ENCODE measurements at places on chromosomes 1 and 21.

DNA sequence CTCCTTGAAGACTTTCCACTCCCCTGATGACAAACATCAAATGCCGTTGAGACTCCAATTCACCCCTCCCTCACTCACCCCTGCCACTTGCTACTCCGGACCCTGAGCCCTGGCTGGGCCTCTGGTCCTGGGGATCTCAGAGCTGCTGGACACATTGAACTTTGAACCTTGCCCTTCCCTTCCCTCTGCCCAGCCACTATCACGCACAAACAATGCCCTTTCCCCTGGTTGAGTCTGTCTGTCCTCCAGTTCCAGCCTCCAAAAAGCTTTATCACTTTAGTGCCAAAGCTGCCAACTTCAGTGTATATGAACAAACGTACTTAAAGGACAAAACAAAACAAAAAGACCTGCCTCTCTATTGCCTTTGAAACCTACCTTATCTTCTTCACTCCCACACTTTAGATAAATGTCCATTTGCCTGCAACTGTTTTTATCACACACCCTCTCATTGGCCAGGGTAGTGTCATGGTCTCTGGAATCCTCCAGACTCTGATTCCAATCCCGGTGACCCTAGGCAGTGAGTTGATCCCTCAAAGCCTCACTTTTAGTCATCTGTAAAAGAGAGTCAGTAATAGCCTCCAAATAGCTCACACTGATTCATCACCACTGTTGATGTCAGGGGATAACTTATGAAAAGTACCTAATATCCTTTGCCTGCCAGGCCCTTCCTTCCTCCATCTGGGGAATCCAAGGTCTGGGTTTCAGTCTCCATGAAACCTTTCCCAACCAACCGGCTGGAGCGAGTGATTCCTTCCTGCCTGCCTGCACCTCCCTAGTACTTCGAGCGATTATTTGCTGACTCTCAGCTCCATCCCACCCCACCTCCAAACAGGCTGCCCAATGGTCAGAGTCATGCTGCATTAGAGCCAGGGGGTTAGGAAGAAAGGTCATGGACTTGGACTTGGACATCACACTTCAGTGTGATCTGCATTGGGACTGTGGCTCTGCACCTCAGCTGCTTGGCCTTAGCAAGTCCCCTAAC, 15.9 kb upstream of the SPOCD1 start:
- DNase-seq, result no peak

DNA sequence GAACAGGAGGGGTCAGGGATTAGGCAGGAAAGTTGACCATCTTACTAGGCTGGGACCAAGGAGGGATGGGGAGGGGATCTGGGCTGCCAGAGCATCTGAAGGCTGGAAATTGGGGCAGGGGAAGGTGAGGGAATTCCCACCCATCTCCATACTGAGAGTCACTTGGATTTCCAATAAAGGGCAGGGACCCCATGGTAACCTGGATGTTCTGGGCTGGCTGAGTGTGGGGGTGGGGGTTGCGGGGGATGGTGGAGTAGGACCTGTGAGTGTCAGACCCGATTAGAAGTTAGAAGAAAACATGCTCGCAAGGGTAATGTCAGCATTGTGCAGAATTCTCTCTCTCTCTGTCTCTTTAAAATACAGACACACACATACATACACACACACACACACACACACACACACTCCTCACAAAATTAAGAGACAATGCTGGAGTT, 40.0 kb upstream of the EPS15 start:
- no peak for DNase-seq

- DNase-seq, result peak; percentile 33
Measured at GRCh38 chr1:179303200-179303785, 9.7 kb downstream of the SOAT1 start.

DNA sequence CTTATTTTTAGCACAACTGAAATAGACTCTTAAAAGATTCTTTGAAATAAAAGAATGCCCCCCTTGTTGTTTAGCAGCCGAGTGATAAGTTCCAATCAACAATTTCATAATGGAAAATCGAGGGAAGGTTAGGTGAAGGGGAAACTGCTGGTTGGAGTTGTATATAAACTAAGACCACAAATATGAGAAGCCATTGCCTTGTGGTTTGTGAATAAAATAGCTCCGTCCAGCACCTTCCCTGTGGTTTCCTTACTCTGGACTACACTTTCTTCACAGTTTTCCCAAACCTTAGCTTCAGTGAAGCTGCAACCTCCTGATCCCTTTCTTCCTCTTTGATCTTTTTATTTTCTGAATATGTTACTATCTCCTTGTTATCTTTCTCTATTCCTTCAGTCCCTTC, 6.7 kb upstream of the RAB3GAP2 start:
- no peak for DNase-seq

DNA sequence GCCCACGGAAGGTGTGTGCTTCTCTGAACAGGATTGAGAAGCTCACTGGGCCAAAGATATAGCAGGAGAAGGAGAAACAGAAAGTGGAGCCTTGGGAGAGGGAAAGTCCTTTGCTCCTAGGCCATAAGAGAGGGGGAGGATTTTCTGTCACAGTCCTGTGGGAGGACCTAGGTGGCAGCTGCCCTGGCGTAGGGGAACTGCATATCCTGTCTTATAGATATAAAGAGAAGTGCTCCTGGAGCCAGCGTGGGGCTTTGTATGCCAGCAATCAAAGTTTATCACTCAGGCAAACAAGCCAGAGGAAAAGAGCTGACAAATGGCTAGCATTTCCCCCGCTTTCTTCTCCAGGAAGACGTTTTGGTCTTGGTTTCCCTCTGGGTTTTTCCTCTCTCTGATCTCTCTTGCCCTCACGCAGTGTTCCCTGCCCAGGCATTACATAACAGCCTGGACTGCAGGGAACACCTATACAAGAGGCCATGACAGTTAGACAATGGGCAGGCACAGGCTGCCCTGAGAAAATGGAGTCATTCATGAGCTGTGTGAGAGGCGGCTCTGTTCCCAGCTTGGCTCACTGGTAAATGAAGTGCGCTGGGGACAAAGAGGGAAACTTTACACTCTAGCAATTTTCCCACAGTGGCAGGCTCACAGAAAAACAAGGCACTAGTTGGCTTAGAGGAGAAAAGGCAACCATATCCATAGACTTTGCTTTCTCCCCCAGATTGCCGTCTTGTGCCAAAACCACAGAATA, 52.5 kb upstream of the ZNF648 start:
- no peak for DNase-seq

DNA sequence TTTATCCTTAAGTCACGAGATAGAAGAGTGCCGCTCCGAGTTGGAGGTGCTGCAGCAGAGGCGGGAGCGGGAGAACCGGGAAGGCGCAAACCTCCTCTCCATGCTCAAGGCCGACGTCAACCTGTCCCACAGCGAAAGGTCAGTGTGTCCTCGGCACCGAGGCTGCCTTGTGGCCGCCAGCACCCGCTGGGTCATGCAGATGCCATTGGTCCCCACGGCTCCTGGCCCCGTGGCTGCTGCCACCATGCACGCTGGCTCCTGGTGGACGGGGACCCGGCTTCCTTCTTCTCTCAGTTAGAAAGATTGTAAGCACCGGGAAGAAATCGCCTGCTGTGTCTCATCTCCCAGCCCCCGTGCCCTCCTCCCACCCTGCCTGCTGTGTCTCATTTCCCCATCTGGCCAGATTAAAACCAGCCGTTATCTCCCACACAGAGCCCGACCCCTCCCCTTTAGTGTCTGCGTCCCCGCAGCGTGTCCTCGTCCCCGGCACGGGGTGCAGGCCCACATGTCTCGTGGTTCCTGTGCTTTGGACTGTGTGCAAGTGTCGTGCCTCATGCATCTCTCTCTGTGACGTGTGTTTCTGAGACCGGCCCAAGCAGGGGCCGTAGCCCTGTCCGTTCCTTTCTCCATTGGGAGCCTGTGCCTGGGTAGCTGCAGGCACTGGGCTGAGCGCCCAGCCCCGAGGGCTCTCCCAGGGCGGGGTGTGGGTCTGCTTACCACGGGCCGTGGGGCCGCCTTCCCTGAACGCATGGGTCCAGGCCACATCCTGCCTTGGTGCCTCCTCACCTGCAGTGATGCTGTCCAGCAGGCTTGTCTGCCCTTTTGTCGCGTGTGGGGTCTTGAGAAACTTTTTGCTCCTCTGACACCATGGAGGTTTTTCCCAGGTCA, 62.1 kb downstream of the PCNT start:
- no peak for DNase-seq

DNA sequence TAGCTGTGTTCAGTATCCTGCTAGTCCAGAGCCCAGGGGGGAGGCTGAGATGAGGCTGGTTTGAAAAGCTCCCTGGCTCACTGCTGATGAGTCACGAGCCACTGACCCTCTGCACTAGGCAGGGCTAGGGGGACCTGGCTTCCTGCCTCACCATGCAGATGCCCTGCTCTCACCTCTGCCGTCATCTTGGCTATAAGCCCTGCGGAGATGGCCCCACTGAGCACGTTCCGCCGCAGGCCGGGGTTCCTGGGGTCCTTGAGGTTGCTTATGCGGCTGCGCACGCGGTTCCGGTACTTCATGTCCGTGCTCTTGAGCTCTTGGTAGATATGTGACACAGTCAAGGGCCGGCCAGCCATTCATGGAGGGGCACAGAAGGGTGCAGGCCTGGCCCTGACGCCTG, 24.1 kb upstream of the ZNF436 start:
- DNase-seq, result no peak

GRCh38 chr1:233982827-233983518, 78.5 kb downstream of the SLC35F3 start:
- no peak for DNase-seq

GRCh38 chr1:226656201-226656600, 82.9 kb downstream of the ITPKB start:
- DNase-seq, result peak; percentile 41

GRCh38 chr1:228961511-228961910, 226.2 kb downstream of the RHOU start:
- no peak for DNase-seq

DNA sequence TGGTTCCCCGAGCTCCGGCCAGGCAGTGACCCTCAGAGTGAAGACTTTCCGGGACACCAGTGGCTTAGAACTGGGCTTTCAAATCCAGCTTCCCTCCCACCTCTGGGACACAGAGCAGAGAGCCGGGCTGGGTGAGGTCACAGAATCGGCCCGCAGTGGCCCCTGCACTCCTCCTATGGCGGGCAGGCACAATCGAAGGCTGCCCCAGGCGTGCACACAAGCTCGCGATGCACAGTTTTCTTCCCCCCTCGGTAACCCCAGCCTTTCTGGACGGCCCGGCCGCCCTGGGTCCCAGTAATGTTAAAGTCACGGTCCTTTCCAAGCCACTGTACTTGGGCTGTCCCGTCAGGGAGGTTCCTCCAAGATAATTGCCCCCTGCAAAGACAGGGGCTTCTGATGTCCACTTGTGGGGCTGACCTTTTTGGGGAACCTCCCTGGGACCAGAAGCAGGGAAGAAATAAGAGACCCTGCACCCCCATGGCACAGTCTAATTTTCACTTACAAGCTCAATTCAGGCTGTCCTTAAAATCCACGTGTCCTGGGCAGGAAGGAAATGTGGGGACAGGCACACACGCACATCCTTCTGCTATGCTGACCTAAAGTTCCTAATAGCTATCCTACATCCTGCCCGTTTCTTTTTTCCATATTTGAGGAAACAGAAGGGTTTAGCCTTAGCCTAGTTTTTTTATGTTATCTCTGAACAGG, 13.7 kb downstream of the TFF3 start:
- no peak for DNase-seq

DNA sequence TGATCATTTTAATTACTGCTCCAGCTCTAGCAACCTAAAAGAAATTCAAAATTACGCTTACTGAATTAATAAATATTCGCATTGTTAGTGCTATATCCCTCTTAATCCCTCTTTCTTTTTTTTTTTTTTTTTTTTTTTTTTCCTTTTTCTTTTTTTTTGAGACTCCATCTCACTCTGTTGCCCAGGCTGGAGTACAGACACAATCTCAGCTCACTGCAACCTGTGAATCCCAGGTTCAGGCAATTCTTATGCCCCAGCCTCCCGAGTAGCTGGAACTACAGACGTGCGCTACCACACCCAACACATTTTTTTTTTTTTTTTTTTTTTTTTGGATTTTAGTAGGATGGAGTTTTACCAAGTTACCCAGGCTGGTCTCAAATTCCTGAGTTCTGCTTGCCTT, 157.1 kb downstream of the KCNT2 start:
- no peak for DNase-seq

- no peak for DNase-seq
Measured at GRCh38 chr1:52814465-52814864, 28.1 kb upstream of the ZYG11A start.

DNA sequence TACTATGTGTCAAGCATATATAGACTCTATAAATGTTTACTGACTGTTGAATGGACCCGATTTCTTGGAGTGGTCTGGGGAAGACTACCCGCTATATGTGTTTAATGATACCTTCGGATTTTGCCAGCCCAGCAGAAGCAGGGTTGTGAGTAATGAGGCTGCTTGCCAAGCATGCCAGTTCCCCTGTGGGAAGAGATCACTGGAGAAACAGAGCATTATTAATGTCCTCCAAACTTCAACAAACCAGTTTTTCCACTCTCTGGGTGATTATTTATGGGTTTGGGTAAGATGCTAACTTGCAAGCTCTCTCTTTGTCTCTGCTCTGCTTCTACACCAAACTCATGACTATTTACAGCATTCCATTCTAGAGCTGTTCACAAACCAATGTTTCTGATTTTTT, 25.1 kb upstream of the PHGDH start:
- DNase-seq, result no peak

GRCh38 chr1:37545019-37545418, 9.1 kb downstream of the SNIP1 start:
- DNase-seq, result no peak

DNA sequence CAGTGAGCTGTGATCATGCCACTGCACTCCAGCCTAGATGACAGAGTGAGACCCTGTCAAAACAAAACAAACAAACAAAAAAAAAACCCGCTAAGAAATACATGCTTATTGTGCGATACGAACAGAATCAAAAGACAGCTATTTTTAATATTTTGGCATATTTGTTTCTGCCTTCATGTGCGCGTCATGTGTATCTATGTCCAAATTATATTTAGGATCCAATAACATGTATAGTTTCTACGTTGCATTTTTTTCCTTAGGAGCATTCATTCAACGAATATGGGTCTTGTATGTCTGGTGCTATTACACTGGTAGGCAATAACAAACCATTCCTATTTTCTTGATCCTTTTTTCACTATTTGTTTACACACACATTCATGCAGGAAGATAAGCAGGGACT, 1.8 kb downstream of the CD46 start:
- DNase-seq, result no peak

- no peak for DNase-seq
Measured at GRCh38 chr1:119987112-119987511, 82.3 kb downstream of the NOTCH2 start.

Measured in NCI-H2081 treated with DMSO at 0.1 percent for 48 hours (cell line).